ENCODE measurements at places on chromosomes 1 and 21.
A peak's percentile ranks its signal among the peaks of the same experiment; 100 is the strongest.

GRCh38 chr1:2587071-2587859, 688 bp downstream of the PRXL2B start:
- H3K36me3 ChIP-seq, result no peaks in the 10 kb centered on the region
- no peak overlapping the region for H3K27ac ChIP-seq
- DNase-seq, result no peak
- peak overlapping the region; percentile 68 for H3K4me3 ChIP-seq

- peaks cover 2% of the 10 kb centered on the region for H3K27me3 ChIP-seq
- H3K4me1 ChIP-seq, result peaks cover 1% of the 10 kb centered on the region
- H3K4me3 ChIP-seq, result no peak overlapping the region
- H3K36me3 ChIP-seq, result no peaks in the 10 kb centered on the region
Measured at GRCh38 chr1:175927944-175928343, 184.5 kb upstream of the TNR start.

GRCh38 chr1:155078469-155079209, at the start of gene EFNA3:
Gene EFNA3, plus strand, starts transcription at chr1:155078837. Its CDS starts 105 bp downstream, at chr1:155078942.
- H3K27me3 ChIP-seq, result peaks cover 59% of the 10 kb centered on the region
- H3K4me3 ChIP-seq, result peak within 1 kb of the TSS; percentile 77
- no peak within 1 kb of the TSS for H3K27ac ChIP-seq
- H3K36me3 ChIP-seq, result no peaks in the 10 kb centered on the region
- DNase-seq, result no peak

DNA sequence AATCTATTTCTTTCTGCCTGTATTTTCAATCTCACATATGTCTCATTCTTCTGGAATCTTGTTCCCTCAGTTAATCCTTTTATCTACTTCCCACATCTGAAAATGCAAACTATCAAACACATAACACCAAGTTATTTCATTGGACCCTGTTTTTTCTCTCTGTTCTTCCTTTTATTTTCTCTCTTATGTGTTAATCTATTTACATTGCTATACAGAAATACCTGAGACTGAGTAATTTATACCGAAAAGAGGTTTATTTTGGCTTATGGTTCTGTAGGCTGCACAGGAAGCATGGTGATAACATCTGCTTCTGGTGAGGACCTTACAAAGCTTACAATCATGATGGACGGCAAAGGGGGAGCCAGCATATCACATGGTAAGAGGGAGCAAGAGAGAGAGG, 247.6 kb downstream of the TGFB2 start:
- H3K4me3 ChIP-seq, result no peak overlapping the region
- H3K4me1 ChIP-seq, result no peaks in the 10 kb centered on the region
- no peaks in the 10 kb centered on the region for H3K27me3 ChIP-seq

DNA sequence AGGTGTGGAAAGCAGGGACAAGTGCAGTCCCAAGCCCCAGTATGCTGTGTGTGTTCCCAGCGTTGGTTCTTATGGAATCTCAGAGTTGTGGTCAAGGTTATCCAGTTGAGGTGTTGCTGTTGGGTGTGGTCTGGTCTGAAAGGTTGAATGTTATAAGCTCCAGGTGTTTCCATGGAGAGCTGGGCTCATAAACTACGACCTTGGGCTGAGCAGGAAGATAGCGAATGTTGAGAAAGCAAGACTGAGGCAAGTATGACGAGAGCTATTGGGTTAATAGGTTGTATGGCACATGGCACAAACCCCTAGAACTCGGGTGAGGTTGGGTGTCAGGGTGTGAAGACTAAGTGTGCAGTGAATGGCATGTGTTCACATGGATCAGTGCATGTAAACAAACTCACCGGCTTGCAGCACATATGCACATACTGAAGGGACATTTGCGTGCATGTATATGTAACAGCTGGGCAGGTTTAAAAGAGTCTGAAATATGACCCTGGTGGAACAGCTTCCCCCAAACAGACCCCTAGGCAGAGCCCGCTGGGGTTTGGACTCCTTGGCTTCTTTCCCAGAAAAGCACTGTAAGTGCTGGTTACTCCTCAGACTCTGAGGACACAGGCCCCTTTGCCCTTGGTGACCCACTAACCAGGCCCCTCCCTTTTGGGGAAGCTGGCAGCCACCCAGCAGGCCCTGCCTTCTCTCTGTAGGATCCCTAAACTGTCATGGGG, 117.5 kb downstream of the NAV1 start:
- DNase-seq, result no peak
- H3K27me3 ChIP-seq, result no peaks in the 10 kb centered on the region
- H3K27ac ChIP-seq, result no peak overlapping the region
- peaks cover 6% of the 10 kb centered on the region for H3K4me1 ChIP-seq
- no peak overlapping the region for H3K4me3 ChIP-seq
- no peaks in the 10 kb centered on the region for H3K36me3 ChIP-seq

GRCh38 chr1:179757933-179758332, 14.8 kb downstream of the FAM163A start:
- no peaks in the 10 kb centered on the region for H3K27me3 ChIP-seq
- no peak overlapping the region for H3K4me3 ChIP-seq
- no peak for DNase-seq
- no peaks in the 10 kb centered on the region for H3K36me3 ChIP-seq
- H3K4me1 ChIP-seq, result no peaks in the 10 kb centered on the region

DNA sequence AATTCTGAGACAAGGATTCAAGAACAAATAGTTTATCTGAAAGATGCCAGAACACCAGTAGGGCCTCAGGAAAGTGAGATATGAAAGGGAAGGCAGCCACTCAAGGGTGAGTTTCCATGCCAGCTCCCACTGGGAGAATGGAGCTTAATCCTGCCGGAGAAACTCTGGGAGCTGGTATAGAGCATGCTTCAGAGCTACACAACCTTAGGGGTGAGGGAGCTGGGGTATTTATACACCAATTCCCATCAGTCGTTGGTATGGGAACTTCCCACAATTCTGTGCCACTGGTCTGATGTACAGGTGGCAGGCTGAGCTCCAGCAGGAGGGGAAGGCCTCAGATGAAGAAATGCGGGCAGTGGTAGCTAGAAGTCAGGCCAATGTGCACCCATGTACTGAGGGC, 86.6 kb downstream of the KAZN start:
- H3K4me3 ChIP-seq, result no peak overlapping the region
- DNase-seq, result no peak

- no peak overlapping the region for H3K4me3 ChIP-seq
- DNase-seq, result no peak
- no peak overlapping the region for H3K27ac ChIP-seq
- peaks cover 6% of the 10 kb centered on the region for H3K4me1 ChIP-seq
- H3K27me3 ChIP-seq, result no peaks in the 10 kb centered on the region
Measured at GRCh38 chr1:38341694-38342093, 295.1 kb upstream of the POU3F1 start.

DNA sequence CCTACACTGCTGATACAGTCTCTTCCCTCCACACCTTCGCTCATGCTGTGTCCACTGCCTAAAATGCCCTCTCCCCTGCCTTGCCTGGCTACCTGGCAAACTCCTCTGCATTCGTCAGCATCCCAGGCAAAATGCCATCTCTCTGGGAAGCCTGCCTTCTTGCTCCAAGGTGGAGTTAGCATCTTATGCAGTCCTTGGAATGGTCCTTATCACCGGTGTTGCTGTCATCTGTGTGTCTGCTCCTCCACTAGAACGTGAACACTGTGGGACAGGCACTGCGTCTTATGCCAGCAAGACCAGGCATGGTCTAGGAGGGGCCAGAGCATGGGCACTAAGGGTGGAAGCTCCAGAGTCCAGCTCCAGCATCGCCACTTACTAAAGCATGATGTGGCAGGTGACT, 211.8 kb downstream of the MATN1 start:
- H3K27me3 ChIP-seq, result no peaks in the 10 kb centered on the region
- H3K27ac ChIP-seq, result no peak overlapping the region

- H3K4me1 ChIP-seq, result no peaks in the 10 kb centered on the region
- H3K4me3 ChIP-seq, result no peak overlapping the region
- no peaks in the 10 kb centered on the region for H3K27me3 ChIP-seq
Measured at GRCh38 chr1:161408429-161409052, 40.9 kb upstream of the CFAP126 start.

- no peaks in the 10 kb centered on the region for H3K27me3 ChIP-seq
- peaks cover 6% of the 10 kb centered on the region for H3K4me1 ChIP-seq
- DNase-seq, result no peak
- H3K4me3 ChIP-seq, result no peak overlapping the region
- H3K36me3 ChIP-seq, result no peaks in the 10 kb centered on the region
Measured at GRCh38 chr1:14761291-14762153, 163.0 kb downstream of the KAZN start.

DNA sequence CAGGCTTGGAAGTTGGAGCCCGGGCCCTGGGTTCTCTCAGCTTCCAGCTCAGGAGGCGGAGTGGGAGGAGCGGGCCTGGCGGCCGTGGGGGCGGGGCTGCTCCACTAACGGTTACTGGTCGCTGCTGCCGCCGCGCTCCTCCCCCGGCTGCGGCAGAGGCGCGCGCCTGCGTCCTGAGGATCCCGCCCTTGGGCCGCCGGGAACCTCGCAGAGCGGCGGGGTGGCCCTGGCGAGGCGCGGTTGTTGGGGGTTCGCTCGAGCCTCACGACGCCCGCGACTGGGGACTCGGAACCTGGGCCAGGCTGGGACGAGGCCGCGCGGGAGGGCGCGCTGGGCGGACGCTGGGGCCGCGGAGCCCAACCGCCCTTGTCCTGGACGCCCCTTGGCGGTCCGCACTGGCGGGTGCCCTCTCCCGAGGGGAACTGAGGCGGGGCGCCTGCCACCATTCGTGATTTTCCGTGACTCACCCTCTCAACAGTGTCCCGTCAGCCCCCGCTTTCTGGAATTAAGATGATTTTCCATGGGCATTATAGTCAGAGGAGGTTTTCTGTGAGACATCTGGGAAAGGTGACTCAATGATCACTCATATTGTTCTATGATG, 34.1 kb downstream of the OR2G3 start:
- no peak overlapping the region for H3K27ac ChIP-seq
- no peaks in the 10 kb centered on the region for H3K36me3 ChIP-seq
- H3K4me1 ChIP-seq, result no peaks in the 10 kb centered on the region
- H3K4me3 ChIP-seq, result peak overlapping the region; percentile 47

DNA sequence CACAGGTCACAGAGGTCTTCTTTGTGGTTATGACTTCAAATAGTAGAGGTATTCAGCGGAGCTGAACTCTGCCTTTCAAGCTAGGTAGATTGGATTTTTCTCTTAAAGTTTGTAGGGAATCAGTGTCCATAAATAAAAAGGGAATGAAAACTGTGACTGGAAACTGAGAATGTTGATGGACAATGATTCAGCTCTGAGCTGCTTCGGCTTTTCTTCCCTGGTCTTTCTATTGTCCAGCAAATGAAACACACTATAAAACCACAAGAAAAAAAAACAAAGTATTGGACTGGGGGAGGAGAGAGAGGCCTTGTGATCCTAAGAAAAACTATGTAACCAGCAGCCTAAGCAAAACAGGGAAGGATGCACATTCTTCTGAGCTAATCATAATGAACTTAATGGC, 11.1 kb downstream of the TNNI3K start:
- no peaks in the 10 kb centered on the region for H3K4me1 ChIP-seq
- DNase-seq, result no peak
- H3K36me3 ChIP-seq, result no peaks in the 10 kb centered on the region
- H3K27ac ChIP-seq, result no peak overlapping the region

GRCh38 chr1:3237570-3237969, 168.6 kb downstream of the PRDM16 start:
- H3K36me3 ChIP-seq, result no peaks in the 10 kb centered on the region
- H3K27me3 ChIP-seq, result no peaks in the 10 kb centered on the region
- no peaks in the 10 kb centered on the region for H3K4me1 ChIP-seq
- DNase-seq, result no peak
- H3K4me3 ChIP-seq, result no peak overlapping the region

GRCh38 chr1:47914218-47914938, 82.8 kb downstream of the TRABD2B start:
- H3K4me1 ChIP-seq, result 0 out of 2 replicates have a peak, but pooled peaks cover 3% of the 10 kb centered on the region
- no peak for DNase-seq
- no peak overlapping the region for H3K4me3 ChIP-seq
- no peak overlapping the region for H3K27ac ChIP-seq
- no peaks in the 10 kb centered on the region for H3K27me3 ChIP-seq

- no peak overlapping the region for H3K4me3 ChIP-seq
- H3K27me3 ChIP-seq, result no peaks in the 10 kb centered on the region
- no peak overlapping the region for H3K27ac ChIP-seq
- no peaks in the 10 kb centered on the region for H3K36me3 ChIP-seq
Measured at GRCh38 chr1:242468784-242469183, 55.7 kb downstream of the PLD5 start.

DNA sequence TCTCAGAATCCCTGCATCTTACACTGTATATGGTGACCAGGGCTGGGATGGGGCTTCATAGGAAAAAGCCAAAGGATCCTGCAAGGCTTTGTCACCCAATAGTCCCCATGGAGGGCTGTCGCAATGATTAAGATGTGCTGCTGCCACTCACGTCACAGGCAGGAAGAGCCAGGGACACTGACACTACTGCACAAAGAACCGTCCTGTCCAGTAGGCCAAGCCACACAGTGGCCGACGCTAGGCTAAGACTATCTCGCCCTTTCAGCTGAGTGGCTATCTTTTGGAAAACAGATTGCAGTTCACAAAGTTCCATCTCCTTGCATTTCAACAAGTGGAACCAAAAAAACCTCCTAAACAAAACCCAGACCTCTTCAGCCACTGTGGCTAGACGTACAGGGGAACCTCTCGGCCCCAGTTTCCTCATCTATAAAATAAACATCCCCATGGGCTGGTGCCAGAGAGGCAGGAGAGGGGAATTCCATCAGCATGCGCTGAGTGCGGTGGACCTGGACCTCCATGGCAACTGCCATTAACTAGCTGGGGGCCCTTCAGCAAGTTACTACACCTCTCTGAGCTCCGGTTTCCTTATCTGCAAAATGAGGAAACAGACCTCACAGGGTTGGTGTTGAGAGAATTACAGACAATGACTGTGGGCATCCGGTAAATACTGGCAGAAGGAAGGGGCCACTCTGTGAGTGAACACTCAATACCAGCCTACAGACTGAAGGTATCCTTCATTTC, 8.7 kb downstream of the CAPZB start:
- H3K27me3 ChIP-seq, result no peaks in the 10 kb centered on the region
- H3K27ac ChIP-seq, result no peak overlapping the region
- peaks cover 31% of the 10 kb centered on the region for H3K4me1 ChIP-seq
- no peak overlapping the region for H3K4me3 ChIP-seq
- H3K36me3 ChIP-seq, result no peaks in the 10 kb centered on the region

DNA sequence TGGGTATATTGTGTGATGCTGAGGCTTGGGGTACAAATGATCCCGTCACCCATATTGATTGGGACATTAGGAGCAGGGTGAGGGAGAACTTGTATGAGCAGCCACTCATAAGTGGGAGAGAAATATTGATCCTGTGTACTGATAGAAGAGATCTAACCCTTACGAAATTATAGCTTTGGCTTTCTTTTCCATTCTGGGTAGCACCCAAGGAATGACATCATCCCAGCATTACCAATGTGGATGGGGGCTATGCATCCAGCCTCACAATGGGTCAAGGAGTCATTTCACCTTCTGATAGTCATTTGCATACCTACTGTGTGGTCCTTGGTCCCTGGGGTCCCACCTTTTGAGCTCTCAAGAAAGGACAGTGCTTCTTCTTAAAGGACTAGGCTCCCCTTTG, 1.9 kb upstream of the NAV1 start:
- H3K27me3 ChIP-seq, result peaks cover 29% of the 10 kb centered on the region
- no peak overlapping the region for H3K4me3 ChIP-seq
- no peak overlapping the region for H3K27ac ChIP-seq
- H3K4me1 ChIP-seq, result peaks cover 3% of the 10 kb centered on the region
- no peaks in the 10 kb centered on the region for H3K36me3 ChIP-seq

GRCh38 chr1:223349241-223349640, 14.7 kb downstream of the SUSD4 start:
- H3K4me3 ChIP-seq, result no peak overlapping the region
- H3K27ac ChIP-seq, result no peak overlapping the region
- no peak for DNase-seq
- H3K4me1 ChIP-seq, result peaks cover 4% of the 10 kb centered on the region

- no peak for DNase-seq
- H3K4me3 ChIP-seq, result no peak overlapping the region
- no peaks in the 10 kb centered on the region for H3K4me1 ChIP-seq
- H3K27me3 ChIP-seq, result no peaks in the 10 kb centered on the region
Measured at GRCh38 chr1:152410599-152410998, 3.5 kb downstream of the CRNN start.
